ENCODE measurements at places on chromosomes 4 and X.

DNA sequence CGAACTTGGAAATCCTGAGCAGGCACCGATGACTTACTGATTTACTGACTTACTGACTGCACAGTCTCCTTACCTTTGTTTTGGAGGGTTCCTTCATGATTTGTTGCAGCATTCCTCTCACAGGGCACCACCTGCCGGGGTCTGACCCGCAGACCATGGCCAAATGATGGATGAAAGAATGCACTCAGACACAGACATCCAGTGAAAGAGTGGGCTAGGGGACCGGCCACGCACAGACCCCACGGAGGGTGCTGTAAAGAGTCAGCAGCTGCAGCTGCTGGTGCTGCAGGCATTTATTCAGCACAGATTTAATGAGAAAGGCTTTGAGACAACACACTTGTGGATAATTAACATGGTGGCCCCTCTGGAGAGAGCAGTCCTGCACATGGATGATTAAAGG lies 3.4 kb downstream of the MAGEB5 start:
- no peak for DNase-seq

DNA sequence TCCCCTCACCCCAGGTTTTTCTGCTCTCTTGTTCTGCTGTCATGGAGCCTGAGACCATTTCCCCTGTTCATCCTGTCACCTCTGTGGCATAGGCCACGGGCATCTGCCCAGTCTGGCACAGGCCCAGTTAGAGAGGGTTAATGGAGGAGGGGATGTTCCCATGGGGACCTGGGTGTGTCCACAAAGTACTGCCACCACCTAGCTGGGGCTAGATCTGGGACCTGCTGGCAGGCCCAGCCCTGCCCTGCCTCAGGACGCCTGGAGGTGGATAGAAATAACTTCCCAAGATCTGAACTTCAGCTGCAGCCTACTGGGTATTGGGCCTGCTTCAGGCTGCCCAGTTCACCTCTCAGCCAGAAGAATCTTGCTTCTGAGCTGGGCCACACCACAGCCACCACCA lies 13.5 kb downstream of the EFNB1 start:
- no peak for DNase-seq

- DNase-seq, result peak; percentile 83
Observed at GRCh38 chrX:22526339-22526738, 253.6 kb downstream of the CBLL2 start.

DNA sequence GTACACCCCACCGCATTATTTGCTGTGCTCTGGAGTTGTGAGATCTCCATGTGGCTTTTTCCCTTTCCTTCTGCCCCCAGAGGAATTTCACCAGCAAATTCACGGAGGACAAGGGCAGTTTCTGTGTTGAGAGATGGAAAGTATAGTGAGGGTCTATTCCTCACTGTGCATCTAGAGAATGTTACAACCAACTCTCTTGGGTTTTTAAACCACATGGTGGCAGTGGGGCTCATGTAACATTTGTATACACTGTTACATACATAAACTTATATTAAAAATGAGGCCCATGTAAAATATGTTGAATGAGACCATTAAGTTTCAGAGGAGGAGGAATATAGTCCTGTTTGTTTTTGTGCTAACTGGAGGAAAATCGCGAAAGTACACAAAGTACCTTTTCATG lies 909 bp upstream of the PRKG2 start:
- DNase-seq, result no peak

DNA sequence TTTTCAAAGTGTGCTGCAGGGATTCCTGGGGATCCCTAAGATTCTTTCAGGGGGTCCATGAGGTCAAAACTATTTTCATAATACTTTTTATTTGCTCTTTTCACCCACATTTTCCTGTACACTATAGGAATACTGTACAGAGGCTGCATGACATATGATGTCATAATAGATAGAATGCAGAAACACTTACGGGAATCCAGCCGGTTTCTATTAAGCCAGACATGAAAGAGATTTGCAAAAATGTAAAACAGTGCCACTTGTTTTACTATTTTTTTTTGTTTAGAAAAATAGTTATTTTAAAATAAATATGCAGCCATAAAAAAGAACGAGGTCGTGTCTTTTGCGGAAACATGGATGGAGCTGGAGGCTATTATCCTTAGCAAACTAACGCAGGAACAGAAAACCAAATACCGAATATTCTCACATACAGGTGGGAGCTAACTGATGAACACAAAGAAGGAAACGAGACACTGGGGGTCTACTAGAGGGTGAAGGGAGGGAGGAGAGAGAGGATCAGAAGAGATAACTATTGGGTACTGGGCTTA lies 5.0 kb downstream of the ZFX start:
- no peak for DNase-seq

- DNase-seq, result no peak
Observed at GRCh38 chr4:39154009-39154408, 28.3 kb upstream of the WDR19 start.

DNA sequence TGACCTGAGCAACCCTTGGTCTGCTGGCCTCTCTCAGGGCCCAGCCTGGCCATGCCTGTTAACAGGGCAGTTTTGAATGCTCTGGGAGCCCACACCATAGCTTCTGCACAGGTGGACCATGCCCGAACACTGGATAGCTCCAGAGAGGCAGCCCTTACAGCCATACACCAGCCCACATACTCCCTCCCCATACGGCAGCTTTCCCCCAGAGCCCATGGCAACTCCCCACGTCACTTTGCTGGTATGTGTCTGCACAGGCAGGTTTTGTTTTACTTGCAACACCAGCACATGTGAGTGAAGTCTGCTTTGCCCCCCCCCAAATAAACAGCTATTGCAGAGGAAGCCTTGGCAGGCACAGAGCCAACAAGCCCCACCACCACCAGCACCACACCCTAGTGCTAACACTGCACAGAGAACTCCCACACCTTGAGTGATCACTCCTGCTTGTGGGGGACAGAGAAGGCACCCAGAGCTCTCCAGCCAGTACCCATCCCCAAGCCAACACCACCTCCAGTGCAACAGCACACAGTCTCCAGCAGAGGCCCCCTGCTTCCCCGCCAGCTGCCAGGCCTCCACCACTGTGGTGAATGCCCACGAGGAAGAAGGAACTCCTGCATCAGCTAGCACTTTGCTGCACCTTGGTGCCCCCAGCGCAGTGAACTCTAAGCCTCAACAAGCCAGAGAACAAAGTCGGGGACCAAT lies 87.3 kb downstream of the STPG2 start:
- DNase-seq, result no peak

DNA sequence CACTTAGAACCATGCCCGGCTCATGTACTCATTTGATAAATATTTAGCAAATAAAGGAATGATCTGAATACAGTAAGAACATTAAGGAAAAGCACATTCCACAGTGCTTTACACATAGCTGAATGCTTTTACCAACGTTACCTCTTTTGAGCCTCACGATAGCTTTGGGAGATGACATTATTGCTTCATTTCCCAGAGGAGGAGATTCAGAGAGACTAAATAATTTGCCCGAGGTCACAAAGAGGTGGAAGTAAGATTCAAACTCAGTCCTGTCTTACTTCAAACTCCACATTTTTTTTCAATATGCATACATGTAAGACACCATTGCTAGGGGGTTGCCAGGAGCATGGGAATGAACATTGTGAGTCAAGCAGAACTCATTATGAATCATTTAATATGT lies 538.5 kb downstream of the BCOR start:
- peak; percentile 4 for DNase-seq

DNA sequence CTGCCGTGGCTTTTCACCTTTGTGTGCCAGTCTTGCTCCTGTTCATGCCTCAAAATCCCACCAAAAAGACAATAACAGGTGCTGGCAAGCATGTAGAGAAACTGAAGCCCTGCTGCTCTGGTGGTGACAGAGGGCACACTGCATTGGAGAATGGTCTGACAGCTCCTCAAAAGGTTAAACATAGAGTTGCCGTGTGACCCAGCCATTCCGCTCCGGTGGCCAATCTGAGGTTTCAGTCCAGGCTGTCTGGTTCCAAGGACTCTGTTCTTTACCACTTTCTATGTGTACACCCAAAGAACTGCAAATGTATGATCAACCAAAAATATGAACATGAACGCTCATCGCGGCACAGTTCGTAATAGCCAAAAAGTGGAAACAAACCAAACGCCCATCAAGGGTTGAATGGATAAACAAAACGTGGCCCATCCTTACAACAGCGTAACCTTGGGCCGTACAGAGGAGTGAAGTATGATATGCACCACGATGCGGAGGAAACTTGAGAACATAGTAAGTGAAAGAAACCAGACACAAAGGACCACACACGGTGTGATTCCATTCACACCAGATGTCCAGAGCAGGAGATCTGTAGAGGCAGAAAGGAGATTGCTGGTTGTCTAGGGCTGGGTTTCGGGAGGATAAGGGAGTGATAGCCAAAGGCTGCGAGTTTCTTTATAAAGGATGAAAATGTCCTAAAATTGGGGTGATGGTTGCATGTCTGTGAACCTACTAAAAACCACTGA lies 33.6 kb upstream of the WFS1 start:
- DNase-seq, result no peak

DNA sequence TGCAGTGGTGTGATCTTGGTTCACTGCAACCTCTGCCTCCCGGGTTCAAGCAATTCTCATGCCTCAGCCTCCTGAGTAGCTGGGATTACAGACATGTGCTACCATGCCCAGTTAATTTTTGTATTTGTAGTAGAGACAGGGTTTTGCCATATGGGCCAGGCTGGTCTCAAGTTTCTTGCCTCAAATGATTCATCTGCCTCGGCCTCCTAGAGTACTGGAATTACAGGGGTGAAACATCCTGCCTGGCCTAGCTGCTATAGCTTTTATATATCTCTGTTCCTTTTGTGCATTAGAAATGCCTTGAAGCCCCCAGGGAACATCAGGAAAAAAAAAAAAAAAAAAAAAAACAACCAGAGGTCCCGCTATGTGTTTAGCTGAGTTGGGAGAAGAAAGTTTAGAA lies 34.8 kb downstream of the UBE2K start:
- DNase-seq, result peak; percentile 89

DNA sequence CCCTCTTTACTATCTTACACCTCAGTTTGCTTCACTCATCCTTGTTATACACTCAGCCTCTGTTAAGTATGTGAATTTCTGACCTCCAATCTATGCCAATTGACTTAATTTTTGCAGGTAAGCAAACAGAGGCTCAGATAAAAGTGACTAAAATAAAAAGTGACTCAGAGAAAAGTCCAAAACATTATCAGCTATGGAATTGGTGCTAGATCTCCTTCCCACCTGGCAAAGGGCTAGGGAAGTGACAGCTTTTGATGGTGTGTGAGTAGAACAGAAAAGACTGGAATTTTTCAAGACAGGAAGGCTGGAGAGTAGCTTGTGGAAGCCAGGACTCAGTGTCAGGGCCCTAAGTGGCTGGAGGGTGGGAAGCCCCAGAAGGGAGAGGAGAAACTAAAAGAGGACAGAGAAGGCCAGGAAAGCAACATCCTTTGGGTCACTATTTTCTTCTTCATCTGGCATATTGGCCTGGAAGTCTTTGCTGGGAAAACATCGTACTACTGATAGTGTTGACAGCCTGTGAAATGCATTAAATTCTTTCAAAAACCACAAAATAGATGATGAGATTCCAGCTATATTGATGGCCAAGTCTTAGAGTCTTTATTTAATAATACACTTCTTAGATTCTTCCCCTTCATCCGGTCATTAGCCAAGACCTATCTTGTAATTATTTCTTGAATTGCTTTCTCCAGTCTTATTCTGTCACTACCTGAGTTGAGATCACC lies 392.8 kb downstream of the RAPGEF2 start:
- DNase-seq, result no peak

DNA sequence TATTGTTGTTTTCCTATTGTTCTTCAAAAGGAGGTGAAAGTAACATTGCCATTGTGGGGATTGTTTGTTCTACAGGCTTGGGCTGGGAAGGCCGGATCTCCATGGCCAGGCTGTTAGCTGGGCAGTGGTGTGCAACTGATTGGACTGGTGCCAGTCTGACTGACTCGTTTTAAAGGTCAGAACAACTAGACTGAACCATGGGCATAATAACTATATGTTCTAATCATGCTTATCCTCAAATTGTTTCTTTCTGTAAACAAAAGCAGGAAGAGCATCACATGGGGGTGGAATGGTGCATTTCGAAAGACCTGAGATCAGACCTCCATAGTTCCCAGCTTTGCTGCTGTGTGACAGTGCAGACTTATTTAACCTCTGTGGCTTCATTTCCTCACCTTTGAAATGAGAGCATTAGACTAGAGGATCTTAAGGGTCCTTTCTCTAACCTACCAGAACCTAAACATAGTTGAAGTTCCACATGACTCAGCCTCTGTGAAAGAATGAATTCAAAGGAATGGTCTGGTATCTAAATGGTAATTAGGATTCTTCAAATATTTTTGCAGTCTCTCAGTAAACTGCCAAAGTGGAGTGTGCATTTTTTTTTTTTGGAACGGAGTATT lies 66.7 kb upstream of the PGRMC2 start:
- peak; percentile 77 for DNase-seq

- DNase-seq, result peak; percentile 1
Observed at GRCh38 chrX:40465735-40466551, 114.8 kb upstream of the ATP6AP2 start.

- DNase-seq, result peak; percentile 40
Observed at GRCh38 chrX:115177932-115178331, 11.3 kb upstream of the RBMXL3 start.

GRCh38 chrX:70292788-70293187 lies 2.9 kb downstream of the KIF4A start:
- no peak for DNase-seq
